ENCODE measurements at places on chromosomes 7 and 10.

GRCh38 chr7:17104419-17104818 lies 194.0 kb upstream of the AHR start:
- DNase-seq, result no peak

- DNase-seq, result no peak
Observed at GRCh38 chr7:155638366-155638765, 6.1 kb upstream of the RBM33 start.

DNA sequence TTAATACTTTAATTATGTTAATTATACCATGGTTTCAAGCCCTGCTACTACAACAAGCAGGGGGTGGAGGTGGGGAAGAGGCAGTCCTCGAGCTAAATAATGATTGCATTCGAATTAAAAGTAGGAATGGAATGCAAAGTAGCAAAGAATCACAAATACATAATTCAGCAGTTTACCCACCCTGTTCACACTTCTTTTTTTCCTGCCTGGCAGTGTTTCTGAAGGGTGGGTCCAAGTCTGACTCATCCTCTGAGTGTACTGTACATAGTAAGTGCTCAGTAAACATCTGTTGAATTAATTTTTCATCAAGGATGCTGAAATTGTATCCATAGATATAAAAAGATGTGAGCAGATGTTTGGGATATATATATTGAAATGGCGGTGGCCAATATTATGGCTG lies 778.8 kb downstream of the LRMDA start:
- no peak for DNase-seq

DNA sequence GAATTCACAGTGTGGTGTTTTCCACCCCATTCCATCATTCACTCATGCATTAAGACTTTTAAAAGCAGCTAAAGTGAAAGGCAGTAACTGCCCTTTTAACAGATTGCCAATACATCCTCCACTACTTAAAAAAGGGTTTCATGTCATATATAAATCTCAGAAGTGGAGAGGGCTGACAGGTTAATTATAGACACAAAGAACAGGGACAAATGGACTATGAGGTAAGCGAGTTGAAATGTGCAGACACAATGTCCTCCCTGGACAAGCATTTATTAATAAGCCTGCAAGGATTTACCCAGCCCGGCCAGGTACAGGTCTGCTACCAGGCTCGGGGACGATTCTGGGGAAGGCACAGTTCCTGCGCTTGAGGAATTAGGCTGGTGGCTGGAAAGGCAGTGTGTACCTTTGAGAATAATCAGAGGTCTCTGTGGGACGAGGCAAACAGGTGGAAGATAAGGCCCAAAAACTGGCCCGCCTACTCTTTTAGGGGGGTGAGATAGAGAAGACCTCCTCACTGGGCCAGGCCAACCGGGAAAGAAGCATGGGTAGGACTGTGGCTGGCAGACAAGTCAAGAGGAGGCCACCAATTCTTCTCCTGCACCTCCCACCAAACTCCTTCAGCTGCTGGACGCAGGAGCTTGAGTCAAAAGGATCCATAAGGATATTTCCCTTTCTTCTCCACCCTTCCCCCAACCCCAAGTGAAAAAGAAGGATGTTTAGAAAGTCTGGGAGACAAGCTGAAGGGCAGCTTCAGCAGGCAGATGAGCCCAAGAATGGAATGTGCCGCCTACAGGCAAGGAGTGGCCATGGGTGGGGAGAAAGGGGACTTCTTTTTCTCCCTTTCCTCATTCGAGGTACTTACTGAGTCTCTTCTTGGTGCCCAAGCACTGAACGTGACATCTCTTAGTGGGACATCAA lies 1.5 kb downstream of the PDLIM1 start:
- DNase-seq, result no peak

GRCh38 chr7:81626008-81626407 lies 143.8 kb downstream of the HGF start:
- no peak for DNase-seq

DNA sequence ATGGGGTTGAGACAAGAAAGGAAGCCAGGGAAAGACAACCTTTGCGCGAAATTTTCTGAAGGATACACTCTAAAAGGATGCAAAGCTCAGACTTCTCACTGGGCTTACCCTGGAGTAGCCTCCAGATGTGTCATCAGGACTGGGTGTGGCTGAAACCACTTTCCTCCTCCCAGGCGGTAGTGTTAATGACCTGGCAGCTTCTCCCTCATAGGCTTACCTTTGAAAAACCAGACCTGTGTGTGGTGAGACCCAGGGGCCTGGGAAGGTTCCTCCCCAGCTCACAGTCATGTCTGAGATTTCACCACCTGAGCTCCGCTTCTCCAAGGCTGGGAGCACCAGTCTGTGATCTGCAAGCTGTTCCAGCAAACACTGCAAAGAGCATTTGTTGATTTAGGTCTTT lies 93.7 kb downstream of the EPC1 start:
- DNase-seq, result peak; percentile 58

GRCh38 chr10:95391581-95392216 lies 100.9 kb upstream of the PDLIM1 start:
- DNase-seq, result peak; percentile 19

DNA sequence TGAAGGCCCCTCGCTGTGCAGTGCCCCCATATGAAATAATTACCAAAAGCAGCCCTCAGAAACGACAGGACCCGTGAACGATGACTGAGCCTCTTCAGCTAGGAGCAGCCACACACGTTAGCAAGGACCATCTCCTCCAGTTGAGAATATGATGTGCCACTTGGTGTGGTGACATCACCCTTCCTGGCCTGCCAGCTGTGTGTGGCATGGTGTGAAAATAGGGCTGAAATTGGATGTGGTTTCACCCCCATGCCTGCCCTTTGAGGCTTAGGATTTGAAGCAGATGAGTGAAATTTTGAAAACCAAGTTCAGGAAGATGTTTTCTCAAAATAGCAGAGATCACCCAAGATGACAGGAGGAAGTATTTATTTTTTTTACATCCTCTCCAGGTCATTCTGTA lies 49.1 kb upstream of the BTBD16 start:
- no peak for DNase-seq

DNA sequence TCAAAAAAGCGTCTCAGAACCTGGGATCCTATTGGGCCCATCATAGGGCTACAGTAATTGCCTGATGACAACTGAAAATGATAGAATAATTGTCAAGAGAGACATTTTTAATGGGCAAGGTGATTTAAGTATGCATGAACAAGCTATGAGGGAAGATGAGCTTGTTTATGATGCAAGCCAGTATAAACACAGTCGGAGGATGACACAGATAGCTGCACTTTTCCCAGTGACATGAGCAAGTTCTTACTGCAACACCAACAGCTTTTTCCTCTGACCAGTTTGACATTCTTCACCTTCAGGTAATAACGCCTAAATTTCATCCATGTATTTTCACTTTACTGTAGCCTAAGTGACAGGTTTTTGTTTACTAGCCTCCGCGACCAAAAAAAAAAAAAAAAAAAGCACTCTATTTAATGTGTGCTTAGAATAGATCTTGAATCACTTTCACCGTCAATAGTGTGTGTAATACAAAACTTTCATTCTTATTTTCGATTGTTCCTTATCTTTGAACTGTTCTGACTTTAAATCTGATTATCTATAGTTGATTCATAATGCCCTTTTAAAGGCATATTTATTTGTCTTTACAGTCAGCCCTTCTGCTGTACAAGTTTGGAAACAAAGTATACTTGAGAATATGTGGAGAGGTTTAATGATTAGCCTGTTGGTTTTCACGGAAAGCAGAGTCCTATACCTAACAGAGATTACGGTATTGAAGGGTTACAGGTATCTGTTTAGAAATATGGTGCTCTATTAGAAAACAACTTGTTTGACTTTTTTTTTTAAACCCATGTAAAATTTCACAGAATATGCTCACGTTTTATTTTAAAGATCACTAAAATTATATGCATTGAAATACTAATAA lies 1.7 kb downstream of the FOXP2 start:
- no peak for DNase-seq

GRCh38 chr10:80660266-80660665 lies 122.6 kb downstream of the SH2D4B start:
- no peak for DNase-seq

DNA sequence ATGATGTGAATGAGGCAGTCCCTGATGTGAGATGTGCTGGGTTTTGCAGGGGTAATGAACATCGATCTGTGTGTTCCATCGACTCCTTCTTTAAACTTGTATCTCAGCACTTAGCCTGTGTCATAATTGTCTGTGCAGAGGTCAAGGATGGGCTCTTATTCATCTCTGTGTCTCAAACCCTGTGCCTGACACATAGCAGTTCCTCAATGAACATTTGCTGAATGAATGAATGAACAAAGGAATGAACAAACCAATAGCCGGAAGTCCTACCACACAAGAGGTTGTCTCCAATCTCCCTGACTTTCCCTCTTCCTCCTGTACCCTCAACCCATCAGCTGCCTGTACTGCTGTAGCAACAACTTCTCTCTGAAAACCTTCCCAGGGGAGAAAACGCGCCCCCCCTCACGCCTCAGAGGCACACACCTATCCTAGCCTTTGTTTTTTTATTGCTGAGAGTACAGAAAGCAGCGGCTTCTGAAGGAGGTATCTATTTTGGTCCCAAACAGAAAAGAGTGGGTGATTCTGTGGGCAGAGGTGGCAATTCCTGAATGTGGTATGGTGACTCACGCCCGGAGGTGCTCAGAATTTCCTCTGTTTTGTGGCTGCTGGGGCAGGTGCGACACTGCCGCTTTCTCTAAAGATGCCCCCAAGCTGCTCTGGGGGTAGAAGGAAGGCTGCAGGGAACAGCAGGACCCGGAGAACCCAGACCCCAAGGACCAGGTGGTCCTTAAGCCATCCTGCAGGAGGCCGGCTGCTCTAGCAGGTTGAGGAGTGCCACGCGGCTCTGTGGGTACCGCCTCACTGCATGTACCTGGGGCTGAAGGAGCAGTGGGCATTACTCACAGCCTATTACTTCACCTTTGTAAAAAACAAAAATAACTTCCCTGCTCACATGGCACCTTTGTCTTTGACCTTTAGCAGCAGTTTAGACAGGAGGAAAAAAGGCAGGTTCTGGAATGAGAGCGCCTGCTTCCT lies 9.6 kb downstream of the IL2RA start:
- no peak for DNase-seq

DNA sequence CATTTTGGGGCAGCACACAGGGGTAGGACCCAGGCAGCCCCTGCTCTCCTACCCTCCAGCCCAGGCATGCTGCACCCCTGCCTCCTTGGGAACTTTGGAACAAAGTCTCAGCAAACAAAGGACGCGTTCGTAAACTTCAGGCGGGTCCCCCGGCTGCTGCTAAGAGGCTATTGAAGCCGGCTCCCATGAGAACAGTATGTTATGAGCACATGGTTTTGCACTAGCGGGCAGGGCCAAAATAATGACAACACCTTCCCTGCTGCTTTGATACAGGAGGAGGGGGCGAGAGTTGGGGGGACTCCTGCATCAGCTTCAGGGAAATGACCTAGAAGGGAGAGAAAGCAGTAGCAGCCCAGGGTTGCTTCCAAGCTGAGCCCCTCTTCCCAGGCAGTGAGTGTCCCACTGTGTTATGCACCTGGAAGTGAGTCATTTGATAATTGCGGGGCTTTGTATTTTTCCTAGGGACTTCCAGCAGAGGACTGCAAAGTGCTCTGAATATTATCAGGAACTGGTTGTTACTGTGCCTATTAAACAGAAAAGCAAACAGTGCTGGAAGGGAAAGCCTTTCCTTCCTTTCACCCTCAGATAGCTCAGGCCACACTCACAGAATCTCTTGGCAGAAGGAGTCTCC lies 6.9 kb downstream of the ITPRIP start:
- DNase-seq, result no peak

DNA sequence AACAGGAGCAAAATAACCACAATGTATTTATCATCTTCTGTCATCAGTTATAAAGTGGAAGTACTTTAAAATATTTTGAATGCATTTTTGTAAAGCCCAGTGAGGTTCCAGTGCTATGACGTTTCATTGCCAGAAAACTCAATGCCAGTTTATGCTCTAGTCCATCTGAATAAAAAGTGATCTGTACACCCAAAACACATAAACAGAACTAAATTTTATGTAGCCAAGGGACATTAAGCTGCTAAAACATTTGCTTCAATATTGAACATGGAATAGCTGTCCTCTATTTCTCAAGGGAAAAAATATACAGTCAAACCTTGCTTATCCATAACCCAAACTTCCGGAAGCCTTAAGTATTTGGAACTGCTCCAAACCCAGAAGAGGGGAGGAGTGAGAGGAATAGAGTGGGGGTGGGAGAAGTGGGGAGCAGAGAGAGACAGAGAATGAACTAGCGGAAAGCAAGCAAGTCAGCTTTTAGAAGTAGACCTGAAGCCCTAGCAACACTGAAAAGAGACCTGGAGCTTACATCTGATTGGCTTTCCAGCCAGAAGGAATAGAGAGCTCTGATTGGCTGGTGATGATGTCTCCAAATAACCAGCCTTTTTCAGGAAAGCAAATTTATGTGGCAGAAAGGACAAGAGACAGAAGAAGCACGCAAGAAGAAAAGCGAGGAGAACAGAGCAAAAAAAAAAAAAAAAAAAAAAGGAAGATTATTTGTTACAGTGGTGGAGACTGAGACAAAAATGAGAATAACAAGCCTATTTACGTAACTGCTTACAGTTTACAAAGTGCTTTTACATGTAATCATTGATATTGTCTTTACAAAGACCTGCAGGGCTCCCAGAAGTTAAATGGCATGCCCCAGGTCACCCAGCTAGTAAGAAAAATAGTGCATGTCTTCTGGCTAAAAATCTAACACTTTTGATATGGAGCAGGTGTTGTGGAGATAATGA lies 196.0 kb downstream of the RNLS start:
- DNase-seq, result peak; percentile 9

Data from erythroblast (primary cell).